ENCODE measurements at places on chromosomes 3 and 15.
A peak's percentile ranks its signal among the peaks of the same experiment; 100 is the strongest.

- DNase-seq = no peak
These were observed 4.0 kb upstream of the KLF15 start for GRCh38 chr3:126361211-126361610.

- no peak for DNase-seq
These were observed 75.6 kb upstream of the GOLGA8B start for GRCh38 chr15:34659056-34659455.

GRCh38 chr15:63553388-63553791 lies 43.8 kb upstream of the FBXL22 start:
- DNase-seq = no peak

DNA sequence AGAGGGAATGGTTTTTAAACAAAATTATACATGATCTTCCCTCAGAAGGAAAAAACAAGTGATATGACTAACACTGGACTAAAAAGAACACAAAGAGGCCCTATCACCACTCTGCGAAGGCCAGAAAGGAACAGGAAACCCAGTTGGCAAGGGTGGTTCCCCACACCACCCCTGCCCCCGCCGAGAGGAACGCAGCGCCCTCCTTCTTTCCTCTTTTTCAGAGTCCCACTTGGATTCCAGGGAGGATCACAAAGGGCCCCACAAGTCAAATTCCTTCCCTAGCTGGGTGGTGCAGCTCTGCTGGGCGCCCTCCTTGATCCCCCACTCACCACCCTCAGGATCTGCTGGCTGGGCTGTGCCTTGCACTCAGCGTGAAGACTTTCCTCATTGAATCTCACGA lies 29.8 kb downstream of the PLA1A start:
- no peak for DNase-seq

DNA sequence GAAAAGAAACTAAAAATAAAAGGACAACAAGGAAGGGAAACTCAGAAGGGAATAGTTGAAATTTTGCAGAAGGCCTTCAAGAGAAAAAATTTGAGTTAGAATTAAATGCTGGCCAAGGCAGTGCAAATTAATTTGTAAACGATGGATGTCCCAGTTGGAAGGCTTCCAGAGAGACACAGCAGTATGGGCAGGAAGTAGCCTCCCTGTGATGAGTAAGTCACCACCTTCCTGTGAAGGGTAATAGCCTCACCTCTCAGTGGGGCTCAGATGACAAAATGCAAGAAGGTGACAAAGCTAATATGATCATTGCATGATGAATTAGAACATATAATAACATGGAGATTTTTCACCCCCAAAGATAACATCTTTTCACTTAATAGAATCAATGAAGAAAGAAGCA lies 27.3 kb upstream of the TMCO5A start:
- peak; percentile 9 for DNase-seq

- peak; percentile 19 for DNase-seq
These were observed 179.0 kb upstream of the PFN2 start for GRCh38 chr3:150149651-150150051.

GRCh38 chr3:177499779-177500423 lies 302.6 kb upstream of the TBL1XR1 start:
- no peak for DNase-seq

GRCh38 chr15:48413304-48413703 lies 82.1 kb downstream of the DUT start:
- no peak for DNase-seq

DNA sequence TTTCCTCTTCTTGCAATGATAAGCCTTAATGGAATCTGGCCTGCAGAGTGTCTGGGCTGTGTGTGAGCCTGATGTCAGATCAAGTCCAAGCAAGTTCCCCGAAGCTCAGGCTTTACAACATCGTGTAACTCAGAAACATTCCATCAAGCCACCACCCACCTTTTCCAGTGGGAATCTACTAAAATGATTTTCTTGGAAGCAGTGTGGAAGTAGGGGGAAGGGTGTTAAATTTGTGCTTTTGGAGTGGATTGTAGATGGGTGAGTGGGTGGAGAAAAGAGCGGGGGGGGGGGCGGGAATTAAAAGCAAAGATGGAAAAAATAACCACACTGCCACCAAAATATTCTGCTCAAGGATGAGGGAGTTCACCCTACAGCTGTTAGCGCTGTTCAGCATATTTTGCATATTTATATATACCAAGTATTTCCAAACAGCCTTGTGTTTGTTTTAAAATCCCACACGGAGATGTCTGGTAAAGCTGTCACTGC lies 53.6 kb downstream of the VGLL3 start:
- no peak for DNase-seq

GRCh38 chr3:177602601-177603147 lies 405.4 kb upstream of the TBL1XR1 start:
- DNase-seq = no peak

DNA sequence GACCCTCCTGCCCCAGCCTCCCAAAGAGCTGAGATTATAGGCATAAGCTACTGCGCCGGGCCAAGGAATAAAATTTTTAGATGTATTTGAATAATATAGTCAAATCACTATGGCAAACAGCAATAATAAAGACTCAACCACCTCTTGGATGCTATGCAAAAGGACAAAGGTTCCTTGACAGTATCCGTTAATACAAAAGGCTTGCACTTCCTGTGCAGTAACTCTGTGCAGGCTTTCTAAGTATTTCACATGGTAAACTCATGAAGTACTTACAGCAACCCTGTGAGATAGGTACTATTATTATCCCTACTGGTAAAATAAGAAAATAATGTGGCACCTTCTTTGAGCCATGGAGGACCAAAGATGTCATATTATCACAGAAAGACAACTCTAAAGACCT lies 86.8 kb downstream of the SHQ1 start:
- DNase-seq = no peak

- no peak for DNase-seq
These were observed 38.0 kb downstream of the SENP2 start for GRCh38 chr3:185623939-185624665.

- no peak for DNase-seq
These were observed 260.7 kb upstream of the CTNNB1 start for GRCh38 chr3:40938591-40938990.

- DNase-seq = no peak
These were observed 1.1 kb upstream of the MINAR1 start for GRCh38 chr15:79430901-79431635.

GRCh38 chr3:49788056-49788455 lies 1.7 kb upstream of the IP6K1 start:
- DNase-seq = no peak

DNA sequence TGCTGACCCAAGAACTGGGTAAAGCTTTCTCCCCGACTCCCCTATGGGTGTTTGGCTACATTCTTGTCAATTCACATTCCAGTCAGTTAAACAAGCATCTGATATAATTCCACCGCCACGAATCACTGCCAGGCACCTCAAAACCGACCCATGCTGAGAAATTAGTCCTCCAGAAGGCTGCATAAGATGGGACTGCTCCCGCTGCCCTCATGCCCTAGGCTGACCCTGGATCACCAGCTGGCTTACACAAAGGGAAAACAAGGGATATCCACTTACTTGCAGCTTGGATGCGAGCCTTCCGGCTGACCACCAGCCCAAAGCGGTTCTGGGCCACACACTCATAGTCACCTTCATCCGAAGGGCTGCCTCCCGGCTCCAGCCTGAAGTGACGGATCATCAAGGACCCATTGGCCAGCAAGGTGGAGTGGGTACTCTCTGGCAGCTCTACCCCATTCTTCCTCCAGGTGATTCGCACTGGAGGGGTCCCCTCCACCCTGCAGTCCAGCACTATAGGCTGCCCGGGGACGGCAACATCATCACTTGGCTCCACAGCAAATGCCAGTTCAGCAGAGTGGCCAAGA lies 2.9 kb downstream of the IGDCC3 start:
- DNase-seq = no peak

GRCh38 chr3:195394700-195395099 lies 48.1 kb downstream of the ACAP2 start:
- DNase-seq = no peak

- DNase-seq = no peak
These were observed 28.3 kb downstream of the IDH3A start for GRCh38 chr15:78177447-78177873.

- DNase-seq = peak; percentile 75
These were observed 186.7 kb downstream of the NLGN1 start for GRCh38 chr3:173584093-173584837.

- DNase-seq = no peak
These were observed 132.3 kb downstream of the VPS8 start for GRCh38 chr3:184944241-184944640.

GRCh38 chr3:37941608-37942508 lies 48.7 kb upstream of the VILL start:
- no peak for DNase-seq

All from COR-L47 (cell line).